ENCODE measurements at places on chromosomes 13 and 19.

- DNase-seq = no peak
Observed at GRCh38 chr19:35992907-35993765, 1.9 kb upstream of the SDHAF1 start.

DNA sequence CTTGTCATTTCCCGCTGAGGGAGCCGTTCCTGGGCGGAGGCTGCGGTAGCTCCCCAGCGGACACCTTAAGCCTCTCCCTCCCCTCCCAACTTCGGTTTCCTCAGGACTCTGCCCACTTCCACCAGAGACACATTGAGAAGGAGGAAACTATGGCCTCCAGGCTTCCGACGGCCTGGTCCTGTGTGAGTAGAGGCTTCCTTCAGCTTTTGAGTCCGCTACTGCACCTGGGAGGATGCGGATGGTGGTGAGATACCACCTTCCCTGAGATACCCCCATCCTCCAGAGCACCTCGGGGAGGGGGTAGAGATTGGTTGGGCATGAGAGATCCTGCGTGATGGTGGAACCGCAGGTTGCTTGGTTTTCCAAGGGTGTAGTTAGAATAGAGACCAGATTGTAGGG is 955 bp downstream of the ZNF274 start:
- DNase-seq = no peak

- DNase-seq = no peak
Observed at GRCh38 chr13:107865643-107866031, 349.7 kb downstream of the LIG4 start.

DNA sequence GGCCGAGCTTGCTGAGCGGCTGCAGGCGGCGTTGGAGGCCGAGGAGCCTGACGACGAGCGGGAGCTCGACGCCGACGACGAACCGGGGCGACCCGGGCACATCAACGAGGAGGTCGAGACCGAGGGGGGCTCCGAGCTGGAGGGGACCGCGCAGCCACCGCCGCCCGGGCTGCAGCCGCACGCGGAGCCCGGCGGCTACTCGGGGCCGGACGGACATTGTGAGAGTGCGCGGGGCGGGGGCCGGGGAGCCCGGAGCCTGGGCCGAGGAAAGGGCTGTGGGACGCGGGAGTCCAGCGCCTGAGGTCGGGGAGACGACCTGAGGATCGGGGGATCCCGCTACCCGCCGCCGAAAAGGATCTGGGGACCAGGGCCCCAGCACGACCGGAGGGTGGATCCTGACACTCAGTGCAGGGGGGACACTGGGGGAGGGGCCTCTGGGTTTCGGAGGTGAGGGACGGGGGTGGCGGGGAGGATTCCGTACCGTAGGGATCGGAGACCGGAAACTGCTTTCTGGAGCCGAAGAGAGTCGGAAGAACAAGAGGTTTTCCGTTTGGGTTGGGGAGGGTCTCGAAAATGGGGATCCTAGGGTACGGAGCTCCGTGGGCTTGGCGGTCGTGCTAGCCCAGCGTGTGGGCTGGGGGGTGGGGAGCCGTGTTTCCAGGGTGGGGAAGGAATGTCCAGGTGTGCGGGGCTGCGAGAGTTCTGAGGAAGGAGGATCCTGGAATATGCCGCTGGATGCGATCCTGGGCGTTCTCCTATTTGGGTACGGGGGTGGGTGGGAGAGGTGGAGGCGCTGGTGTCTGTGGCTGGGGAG is 616 bp downstream of the HNRNPUL1 start:
- DNase-seq = no peak

GRCh38 chr13:27043013-27043412 is 128.6 kb downstream of the USP12 start:
- DNase-seq = no peak

- no peak for DNase-seq
Observed at GRCh38 chr13:41074523-41074922, 13.2 kb downstream of the WBP4 start.

- no peak for DNase-seq
Observed at GRCh38 chr19:4431296-4431695, 26.3 kb downstream of the UBXN6 start.

DNA sequence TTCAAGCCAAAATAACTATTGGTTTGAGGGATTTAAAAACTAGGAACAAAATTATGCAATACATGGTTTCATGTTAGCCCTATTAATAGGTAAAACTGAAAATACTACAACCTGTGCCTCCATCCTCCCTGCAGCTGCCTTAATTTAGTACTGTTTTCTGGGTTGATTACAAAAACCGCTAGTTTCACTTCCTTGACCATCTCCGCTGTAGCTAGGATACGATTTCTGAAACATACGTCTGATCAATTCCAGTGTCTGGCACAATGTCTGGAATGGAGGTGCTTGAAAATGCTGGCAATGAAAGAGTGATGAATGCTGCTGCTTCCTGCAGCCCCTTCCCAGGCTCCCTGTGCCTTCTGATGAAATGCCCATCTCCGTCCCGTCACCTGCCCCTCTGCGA is 273.5 kb downstream of the SHISA2 start:
- no peak for DNase-seq

DNA sequence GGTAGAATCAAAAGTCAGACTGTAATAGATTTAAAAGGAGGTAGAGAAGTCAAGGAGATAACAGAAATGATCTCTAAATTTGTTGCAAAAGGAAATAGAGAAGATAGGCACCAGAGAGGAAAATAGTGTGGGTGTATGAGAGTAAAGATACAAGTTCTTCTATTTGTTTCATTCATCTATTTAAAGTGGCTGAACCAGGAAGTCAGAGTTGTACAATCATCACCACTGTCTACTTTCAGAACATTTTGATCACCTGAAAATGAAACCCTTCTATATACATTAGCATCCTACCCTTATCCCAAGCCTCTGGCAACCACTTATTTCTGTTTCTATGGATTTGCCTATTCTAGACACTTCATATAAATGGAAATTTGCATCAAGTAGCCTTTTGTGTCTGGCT is 36.7 kb downstream of the INTS6 start:
- DNase-seq = no peak

- DNase-seq = no peak
Observed at GRCh38 chr13:56352901-56353300, 787.8 kb upstream of the PRR20A start.

- no peak for DNase-seq
Observed at GRCh38 chr19:16463991-16464575, 7.7 kb downstream of the EPS15L1 start.

- DNase-seq = no peak
Observed at GRCh38 chr19:1658150-1659083, 6.0 kb upstream of the TCF3 start.

DNA sequence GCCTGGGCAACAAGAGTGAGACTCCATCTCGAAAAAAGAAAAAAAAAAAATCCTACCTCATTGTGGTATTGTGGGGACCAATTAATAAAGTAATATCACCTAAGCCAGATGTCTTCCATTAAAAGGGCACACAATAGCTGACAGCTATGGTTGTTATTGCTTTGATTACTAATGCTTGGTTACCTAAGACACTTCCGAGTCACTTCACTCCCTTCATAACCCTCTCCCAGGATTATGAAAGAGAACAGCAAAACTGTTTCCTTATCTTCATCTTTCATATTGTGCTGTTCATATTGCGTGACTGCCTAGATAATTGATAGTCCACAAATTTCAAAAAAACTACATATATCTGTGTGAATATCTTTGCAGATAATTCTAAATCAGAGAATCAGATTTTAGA is 10.3 kb upstream of the HSPH1 start:
- no peak for DNase-seq

DNA sequence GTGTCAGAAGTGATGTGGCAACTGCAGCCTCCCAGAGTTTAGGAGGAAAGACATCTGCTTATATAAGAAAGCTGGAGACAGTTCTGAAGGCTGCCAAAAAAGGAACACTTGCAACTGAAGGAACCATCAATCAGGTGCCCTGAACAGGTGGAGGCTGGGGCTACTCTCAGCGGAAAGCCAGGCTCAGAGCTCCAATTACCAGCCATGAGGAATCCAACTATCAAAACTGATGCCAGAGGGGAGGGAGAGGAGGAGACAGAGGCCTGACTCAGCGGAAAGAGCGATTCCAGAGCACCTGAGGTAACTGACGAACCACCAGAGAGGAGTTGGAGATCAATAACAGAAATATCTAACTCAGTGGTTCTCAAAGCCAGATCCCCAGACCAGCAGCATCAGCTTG is 24.3 kb downstream of the LEUTX start:
- no peak for DNase-seq

- DNase-seq = no peak
Observed at GRCh38 chr13:98741741-98742435, 10.6 kb downstream of the SLC15A1 start.

DNA sequence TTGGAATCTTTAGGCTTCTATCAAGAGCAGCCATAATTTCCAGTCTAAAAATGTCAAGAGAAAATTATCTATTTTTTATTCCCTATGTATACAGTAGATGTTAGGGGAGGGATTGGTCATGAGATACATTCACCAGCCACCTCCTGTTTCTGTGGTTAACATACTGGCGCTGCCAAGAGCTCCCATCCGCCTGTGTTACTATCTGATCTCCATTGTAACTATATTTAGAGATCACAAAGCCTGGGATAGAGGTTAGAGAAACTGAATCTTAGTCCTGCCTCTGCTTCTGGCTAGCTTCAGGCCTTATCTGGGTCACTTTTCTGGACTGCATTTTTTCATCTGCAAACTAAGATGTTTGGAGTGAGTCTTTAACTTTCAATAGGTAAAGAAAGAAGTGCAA is 46.3 kb downstream of the POLR1D start:
- no peak for DNase-seq

- DNase-seq = no peak
Observed at GRCh38 chr13:44180876-44181536, 192.6 kb upstream of the SERP2 start.

GRCh38 chr13:73477441-73477840 is 418.6 kb downstream of the KLF5 start:
- DNase-seq = no peak

- DNase-seq = no peak
Observed at GRCh38 chr13:100392709-100393630, 195.6 kb downstream of the GGACT start.

- no peak for DNase-seq
Observed at GRCh38 chr13:88586263-88586662, 915.1 kb downstream of the SLITRK5 start.

DNA sequence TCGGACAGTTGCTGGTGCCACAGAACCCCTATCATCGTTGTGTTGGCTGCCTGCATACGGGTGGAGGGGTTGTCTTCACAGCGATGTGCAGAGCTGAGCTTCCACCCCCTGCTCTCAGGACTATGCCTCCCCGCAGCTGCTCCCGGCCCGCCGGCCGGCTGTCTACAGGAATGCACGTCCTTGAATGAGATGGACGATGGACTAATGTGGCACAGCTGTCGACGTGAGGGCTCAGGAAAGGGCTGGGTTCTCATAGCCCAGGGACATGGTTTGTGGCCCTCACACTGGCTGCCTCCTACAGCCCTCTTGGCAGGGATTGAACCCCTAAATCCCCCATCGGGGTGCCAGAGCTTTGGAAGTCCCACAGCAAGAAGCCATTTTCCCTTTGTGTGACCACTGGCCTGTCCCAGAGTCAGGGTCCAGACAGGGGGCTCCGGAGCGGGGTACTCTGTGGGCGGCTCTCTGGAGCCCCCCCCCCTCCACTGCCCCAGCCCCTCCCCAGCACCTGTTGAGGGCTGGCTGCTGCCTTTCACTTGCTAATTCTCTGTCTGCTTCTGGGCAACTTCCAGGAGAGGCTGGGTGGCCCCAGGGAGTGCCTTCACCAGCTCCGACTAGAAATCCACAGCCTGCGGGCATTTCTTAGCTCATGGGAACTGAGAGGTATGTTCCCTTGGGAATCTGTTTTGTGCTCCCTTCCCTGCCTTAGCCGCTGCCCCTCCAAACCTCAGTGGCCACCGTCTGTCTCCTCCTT is 40.2 kb downstream of the TSSK6 start:
- no peak for DNase-seq

DNA sequence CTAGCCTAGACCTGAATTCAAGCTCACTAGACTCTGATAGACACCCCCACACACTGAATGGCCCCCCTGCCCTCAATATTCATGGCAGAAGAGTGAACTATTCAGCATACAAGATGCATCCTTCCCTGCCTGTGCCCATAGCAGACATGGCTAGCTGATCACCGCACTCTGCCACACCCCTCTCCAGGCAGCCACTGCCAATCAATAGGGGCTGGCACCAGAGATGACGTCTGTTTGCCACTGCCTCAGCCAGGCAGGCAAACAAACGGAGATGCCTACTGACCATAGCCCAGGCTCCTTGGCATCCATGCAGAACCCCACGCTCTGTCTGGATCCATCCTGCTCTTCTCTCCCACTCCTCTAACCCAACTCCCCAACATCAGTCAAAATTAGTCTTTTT is 13.8 kb upstream of the NPAS1 start:
- no peak for DNase-seq

DNA sequence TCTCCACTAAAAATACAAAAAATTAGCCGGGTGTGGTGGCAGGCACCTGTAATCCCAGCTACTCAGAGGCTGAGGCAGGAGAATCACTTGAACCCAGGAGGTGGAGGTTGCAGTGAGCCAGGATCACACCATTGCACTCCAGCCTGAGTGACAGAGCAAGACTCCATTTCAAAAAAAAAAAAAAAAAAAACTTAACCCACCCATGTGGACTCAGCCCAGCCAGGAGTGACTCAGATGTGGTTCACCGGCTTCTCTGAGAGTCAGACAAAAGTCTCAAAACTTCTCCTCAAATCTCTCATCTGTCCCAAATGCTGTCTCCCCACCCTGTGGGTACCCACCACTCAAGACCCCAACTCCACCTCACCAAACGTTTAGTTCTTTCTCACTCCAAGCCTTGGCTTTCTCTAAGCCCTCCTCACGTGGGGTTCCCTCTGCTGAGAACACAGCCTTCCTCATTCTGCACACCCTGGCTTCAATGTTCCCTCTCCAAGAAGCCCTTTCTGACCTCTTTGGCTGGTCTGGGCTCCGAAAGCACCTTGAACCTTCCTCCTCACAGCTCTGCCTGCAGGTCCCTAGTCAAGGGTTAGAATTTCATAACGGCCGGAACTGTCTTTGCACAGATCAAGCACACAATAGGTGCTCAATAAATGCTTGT is 11.1 kb upstream of the RAB3A start:
- no peak for DNase-seq

DNA sequence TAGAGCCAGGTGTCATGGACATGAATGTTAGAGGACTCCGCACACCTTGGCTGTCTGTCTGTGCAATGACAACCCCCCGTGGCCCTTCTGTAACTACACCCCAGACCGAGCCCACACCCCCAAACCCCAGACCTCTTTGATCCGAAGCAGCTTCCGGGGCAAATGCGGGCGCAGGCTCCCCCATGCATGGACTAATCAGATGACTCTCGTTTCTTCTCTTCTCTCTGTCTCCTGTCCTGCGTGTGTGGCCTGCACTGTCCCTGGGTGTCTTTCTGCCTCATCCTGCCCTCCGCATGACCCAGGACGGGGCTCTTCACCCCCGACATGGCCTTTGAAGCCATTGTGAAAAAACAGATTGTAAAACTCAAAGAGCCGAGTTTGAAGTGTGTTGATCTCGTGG is 38.9 kb downstream of the TMED1 start:
- DNase-seq = no peak

- no peak for DNase-seq
Observed at GRCh38 chr13:91369441-91369831, 21.9 kb downstream of the MIR17HG start.

- no peak for DNase-seq
Observed at GRCh38 chr19:7230826-7231225, 63.4 kb downstream of the INSR start.
